ENCODE measurements at places on chromosomes 4 and X.

- DNase-seq = no peak
Observed at GRCh38 chr4:71785959-71786358, 2.1 kb upstream of the GC start.

GRCh38 chr4:2406406-2406805 lies 12.0 kb downstream of the ZFYVE28 start:
- DNase-seq = no peak

DNA sequence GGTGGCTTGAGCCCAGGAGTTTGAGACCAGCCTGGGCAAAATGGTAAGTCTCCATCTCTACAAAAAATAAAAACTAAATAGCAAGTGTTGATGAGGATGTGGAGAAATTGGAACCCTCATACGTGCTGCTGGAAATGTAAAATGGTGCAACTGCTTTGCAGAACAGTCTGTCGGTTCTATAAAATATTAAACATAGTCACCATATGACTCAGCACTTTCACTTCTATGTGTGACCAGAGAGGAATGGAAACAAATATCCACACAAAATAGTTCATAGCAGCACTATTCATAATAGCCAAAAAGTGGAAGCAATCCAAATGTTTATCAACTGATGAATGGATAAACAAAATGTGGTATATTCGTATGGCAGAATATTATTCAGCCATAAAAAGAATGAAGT lies 60.8 kb upstream of the FMR1 start:
- DNase-seq = no peak

DNA sequence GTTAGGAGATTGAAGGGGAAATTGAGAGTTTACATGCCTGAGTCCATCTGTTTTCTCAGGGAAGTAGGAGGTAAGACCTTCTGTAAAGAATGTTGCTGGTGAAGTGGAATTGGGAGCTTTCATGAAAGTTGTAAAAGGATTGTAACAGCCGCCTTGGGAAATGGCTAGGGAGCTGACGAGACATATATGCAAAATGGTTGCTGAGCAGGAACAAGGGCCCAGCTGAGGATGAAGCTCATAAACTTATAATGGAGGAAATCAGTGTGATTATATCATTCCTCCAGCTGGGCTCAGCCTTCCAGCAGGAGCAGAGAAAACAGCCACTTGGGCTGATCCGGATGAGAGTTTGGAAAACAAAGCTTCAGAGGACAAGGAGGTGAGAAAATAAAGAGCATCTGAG lies 208.7 kb downstream of the MAPK10 start:
- DNase-seq = no peak

DNA sequence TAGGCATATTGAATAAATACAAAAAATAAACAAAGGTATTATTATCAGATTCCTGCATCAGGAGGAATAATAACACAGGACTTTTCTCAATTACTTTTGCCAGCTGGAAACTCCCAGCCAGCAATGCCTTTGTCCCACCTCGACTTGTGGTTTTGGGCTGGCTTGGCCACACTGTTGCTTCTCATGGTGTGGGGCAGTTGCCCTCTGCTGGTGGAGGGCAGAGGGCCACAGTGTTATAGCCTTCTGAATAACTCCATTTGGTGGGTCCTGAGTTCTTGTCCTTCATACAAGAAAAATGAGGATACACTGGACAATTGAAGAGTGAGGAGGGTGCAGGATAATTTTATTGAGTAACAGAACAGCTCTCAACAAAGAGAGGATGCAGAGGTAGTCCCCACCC lies 1206.0 kb upstream of the ADGRL3 start:
- DNase-seq = no peak

GRCh38 chr4:164318350-164318749 lies 435.6 kb upstream of the SMIM31 start:
- DNase-seq = no peak
